ENCODE measurements at places on chromosomes 1 and 21.

DNA sequence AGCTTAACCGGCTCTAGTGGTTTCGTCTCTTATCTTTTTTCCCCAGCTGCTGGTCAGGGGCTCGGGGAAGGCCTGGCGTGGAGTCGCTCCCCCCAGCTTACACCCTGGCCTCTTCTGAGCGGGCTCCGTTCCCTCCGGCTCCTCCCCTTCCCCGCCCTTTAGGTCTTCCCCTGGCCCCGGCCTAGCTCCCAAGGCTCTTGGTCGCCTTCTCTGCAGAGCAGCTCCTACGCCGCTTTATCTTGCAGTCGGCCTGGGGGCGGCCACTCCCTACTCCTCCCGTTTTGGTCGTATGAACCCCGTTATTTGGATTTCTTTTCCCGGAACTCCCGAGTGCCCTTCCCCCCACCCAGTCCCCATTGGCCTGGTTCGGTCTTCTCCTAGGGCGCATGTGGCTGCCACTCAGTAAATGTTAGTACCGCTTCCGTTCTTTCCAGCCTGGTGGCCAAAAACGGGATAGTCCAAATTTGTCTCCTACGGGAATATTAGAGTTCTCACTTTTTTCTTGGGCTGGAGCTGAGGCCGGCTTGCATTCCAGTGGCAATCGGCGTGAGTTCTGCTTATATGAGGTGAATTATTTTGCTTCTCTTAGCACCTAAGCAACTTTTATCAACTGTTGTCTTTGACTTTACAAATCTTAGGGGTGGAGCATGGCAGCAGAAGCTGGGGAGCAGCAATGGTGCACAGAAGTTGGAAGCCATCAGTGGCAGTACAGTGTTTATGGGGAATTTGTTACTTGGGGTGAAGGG is 467 bp downstream of the THRAP3 start:
- no peak for DNase-seq

GRCh38 chr1:164605254-164606091 is 46.5 kb downstream of the PBX1 start:
- no peak for DNase-seq

DNA sequence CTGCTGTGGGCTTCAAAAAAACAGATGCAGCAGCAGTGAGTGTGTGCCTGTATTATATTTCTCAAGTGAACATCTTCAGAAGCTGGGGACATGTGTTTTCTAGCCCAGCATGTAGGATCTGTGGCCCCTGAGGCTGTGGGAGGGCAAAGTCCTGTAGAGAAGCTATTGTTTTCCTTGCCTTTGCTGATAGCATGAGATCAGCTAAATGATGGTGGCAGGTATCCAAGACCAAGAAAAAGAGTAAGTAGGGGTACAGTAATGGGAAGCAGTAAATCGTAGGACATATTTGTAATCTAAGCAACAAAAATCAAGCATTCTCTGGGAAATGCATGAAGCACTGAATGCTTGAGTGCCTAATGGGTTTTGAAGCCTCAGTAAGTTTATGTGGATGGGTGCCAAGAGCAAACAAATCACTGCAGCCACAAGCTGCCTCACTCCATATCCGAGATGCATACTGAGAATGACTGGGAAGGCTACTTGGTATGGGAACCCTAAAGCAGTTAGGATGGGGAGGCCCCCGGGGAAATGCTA is 98.3 kb downstream of the CD58 start:
- no peak for DNase-seq

DNA sequence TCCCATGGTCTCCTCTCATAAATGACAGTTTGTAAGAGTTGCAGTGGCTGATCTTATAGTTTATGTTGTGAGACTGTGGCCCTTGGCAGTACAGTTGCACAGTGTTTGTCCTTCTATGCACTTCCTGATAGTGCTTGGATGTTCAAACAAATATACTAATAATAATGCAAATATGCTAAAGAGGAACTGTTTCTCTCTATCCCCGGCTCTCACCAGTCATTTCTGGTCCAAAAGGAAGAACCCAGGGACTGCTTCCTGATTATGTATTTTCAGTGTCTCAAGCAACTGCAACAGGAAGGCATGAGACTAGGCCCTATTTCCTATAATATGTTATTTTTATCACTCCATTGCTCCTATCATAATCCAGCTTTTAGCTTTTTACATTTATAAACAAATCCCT is 17.0 kb upstream of the SUCO start:
- no peak for DNase-seq

DNA sequence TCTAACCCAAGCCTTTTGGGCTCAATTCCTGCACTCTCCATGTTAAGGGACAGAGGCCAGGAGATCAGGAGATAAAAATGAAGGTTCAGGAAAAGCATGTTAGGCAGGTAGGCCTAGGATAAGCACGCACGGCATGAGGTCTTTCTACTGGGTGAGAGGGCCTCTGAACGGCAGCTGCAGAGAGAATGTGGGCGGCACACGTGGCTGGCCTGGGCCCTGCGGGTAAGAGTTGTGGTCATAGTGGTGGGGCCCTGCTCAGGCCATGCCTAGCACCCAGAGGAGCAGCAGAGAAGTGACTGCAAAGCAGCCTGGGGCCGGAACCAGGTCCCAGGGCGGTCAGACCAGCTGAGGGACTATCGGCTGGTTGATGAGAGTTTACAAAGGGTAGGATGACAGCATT is 7.5 kb upstream of the FOXO6 start:
- no peak for DNase-seq

DNA sequence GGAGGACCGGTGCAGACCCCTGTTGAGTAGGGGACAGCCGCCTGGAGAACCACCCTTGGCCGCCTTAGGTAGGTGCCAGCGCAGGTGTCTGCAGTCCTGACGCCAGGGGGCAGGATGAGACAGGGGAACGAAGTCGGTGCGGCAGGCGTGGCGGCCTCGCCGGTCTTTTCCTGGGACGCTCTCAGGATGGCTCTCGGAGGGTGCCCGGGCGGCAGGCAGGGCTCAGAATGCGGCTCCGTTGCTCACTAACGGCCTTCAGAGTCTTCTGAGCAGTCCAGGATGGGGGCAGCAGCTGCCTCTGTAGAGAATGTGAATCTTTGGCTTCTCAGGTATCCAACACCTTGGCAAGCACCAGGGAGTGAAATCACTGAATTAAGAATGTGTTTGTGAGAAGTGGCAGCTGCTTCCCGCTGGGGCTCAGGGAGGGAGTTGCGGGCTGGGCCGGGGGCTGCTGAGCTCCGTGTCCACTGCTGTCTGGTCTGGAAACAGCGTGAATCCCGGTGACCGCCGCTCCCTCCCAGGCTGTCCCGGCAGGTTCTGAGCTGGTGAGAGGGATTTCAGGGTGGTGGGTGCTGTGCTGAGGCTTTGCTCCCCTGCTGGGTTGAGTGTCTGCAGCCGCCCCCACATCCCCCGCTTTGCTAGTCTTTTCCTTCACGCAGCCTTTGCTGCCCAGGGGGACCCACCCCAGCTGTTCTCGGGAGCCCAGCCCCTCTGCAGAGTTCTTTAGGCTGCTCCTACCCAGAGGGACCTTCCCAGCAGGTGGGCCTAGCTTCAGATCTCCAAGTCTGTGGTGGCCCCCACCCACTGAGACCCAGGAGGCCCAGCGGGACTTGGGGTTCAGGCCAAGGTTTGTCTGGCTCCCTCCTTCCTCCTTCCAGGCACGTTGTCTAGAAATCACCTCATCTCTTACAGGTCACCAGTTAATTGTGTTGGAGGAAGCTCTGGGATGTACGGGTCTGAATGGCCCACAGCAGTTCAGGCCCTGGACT is 11.1 kb upstream of the C1orf174 start:
- no peak for DNase-seq

- DNase-seq, result no peak
Measured at GRCh38 chr1:28241638-28242241, 5.8 kb downstream of the ATP5IF1 start.

GRCh38 chr1:200838676-200839445 is 33.9 kb upstream of the GPR25 start:
- DNase-seq, result no peak

DNA sequence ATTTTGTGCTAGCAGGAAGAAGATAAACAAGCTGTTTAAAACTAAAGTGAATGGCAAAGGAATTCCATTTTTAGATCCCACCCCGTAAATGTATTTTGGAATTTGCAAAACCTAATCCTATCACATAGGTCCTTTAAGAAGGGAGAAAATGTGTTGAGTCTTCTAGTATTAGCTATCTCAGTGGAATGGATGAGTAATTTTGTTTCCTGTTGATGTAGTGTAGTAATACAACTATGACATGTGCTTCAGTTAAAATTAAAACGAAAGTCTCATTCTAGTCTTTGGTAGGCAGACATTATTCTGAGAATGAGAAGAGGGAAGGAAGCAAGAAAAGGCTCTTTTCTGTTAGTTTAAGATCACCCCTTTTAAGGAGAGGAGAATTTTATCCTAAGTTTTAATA is 265.9 kb upstream of the C1orf105 start:
- DNase-seq, result no peak

DNA sequence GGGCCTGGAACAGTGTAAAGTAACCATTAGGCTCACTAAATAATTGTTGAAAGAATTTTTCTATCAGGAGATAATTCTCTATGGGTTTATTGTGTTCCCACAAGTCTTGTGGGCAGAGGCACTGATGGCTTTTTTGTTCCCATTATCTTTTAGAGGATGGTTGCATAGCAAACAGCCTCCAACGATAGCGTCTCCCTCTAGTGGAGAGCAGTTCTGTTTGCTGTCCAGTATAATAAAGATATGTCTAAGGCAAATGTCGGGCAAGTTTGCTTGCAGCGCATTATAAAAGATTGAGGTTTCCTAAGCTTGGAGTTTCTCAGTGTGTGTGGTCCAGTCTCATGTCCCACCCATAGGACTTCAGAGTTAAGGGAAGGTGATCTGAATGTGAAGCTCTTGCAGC is 1.3 kb upstream of the SLC6A17 start:
- DNase-seq, result no peak

GRCh38 chr1:80769208-80769750 is 1031.5 kb upstream of the ADGRL2 start:
- no peak for DNase-seq

GRCh38 chr1:84344286-84344685 is 42.8 kb downstream of the SAMD13 start:
- no peak for DNase-seq

DNA sequence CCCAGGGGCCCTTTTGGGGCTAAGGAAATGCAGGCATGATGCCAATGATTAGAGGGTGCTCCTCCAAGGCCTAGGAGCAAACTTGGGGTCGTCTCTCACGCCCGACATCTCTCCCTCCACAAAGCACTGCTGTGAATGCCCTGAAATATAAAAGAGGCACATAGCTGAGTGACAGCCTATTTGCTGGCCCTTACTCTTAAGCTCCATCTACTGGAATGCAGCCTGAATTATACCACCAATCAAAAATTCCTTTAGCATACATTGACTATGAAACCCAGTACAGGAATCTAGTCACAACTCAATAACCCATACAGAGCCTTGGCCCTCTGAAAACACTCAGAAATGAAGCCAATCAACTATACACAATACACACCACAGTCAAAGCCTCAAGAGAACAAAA is 105.5 kb downstream of the LRIG2 start:
- no peak for DNase-seq

- no peak for DNase-seq
Measured at GRCh38 chr21:45136927-45137611, 62.7 kb downstream of the ADARB1 start.

DNA sequence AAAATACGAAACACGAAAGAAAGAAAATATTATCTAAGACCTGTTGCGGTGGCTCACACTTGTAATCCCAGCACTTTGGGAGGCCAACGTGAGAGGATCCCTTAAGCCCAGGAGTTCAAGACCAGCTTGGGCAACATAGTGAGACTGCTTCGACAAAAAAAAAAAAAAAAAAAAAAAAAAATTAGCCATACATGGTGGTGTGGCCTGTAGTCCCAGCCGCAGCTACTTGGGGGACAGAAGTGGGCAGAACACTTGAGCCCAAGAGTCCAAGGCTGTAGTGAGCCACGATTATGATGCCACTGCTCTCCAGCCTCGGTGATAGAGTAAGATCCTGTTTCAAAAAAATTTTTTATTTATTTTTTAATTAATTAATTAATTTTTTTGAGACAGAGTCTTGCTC is 1.5 kb upstream of the RAB13 start:
- DNase-seq, result no peak

DNA sequence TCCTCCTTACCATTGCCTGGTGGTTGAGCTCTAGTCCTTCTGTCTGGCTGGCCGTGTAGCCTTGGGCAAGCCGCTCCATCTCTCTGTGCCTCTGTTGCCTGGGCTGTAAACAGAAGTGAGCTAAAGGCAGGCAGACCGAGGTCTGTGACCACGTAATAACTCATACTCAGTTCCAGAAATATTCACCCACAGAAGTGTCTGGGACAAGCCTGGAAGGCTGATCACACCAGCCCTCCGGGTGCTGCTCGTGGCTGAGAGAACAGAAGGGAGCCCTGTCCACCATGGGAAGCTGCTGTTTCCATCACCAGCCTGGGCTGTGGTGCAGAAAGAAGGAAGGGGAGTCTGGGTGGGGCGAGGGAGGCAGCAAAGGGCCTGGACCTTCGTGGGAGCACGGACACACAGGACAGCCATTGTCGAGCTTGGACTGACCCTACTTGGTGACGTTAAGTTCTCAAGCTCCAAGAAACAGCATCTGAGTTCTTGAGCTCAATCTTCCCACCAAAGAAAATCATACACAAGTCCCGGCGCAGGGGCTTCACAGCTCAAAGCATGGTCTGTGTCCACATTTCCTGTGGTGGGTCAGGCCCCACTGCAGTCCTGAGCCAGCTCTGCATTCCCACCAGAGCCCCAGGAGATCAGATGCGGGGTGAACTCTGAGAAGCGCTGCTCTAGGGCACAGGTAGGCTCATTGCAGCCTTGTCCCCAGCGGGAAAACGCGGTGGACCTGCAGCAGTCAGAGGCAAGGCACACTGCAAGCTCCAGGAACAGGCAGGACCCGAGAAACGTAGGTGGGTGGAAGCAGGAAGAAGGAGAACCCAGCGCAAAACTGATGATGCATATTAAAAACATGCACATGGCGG is 61.8 kb downstream of the RUNX3 start:
- DNase-seq, result no peak

Data from esophagus squamous epithelium (tissue), 5 donors.